Skin of body (tissue), 3 donors: ENCODE measurements at places on chromosomes 6 and 20. TPM values are rescaled to one million over a fixed set of nuclear protein-coding genes. Genes with fewer than 3 reads are reported as not detected.

The DACT2 gene
- 2.6 TPM for total RNA-seq

- no peak for DNase-seq
Observed at GRCh38 chr6:38213251-38213658, 393.7 kb downstream of the ZFAND3 start.

The ECT2L gene
- 0.10 TPM for total RNA-seq

GRCh38 chr20:31638317-31638716 lies 605 bp downstream of the COX4I2 start:
- DNase-seq = no peak
